ENCODE measurements at places on chromosomes 2 and 18.
A peak's percentile ranks its signal among the peaks of the same experiment; 100 is the strongest.

DNA sequence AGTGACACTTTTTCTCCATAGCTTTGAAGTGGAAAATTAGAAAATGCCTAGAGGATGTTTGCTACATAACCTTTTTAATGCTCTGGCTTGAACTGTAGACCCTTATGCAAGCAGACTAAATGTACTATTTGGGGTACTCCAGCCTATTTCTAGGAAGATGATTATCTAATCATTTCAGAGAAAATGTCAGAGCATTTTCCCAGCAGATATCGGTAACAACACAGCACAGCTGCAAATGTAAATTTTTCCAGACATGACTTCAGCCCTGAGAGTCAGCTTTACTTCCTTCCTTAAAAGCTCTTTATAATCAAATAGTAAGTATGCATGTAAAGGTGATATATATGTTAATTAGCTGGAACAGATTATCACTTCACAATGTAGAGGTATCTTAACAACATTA is 1647.1 kb downstream of the SUCLG1 start:
- DNase-seq = peak; percentile 81

GRCh38 chr2:189233527-189233926 is 54.0 kb upstream of the COL5A2 start:
- no peak for DNase-seq

- DNase-seq = no peak
Observed at GRCh38 chr2:10265329-10266132, 37.2 kb upstream of the HPCAL1 start.

DNA sequence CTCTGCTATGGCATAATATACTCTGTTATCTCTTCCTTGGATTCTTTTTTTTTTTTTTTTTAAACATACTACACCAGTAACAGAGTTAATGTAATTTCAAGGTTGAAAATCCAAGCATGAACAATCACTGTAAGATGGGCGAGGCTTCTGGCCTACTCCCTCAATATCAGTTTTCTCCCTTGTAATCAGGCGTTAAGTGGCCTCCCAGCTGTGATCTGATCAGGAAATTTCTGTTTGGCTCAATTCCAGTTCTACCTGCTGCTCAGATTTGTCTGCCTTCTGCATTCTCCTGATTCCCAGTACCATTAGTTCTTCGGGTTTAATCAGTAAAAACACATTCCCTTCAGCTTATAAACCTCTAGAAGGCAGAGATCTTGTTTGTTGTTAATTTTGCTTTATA is 18.6 kb downstream of the PRKD3 start:
- DNase-seq = peak; percentile 50

- no peak for DNase-seq
Observed at GRCh38 chr2:12066116-12066515, 319.7 kb downstream of the LPIN1 start.

GRCh38 chr2:226554701-226555100 is 244.9 kb downstream of the IRS1 start:
- DNase-seq = no peak

GRCh38 chr2:238216651-238217184 is 13.2 kb upstream of the ILKAP start:
- no peak for DNase-seq

- DNase-seq = no peak
Observed at GRCh38 chr2:20471902-20472559, 25.2 kb downstream of the RHOB start.

GRCh38 chr2:237475704-237476141 is 11.3 kb upstream of the MLPH start:
- peak; percentile 11 for DNase-seq

- no peak for DNase-seq
Observed at GRCh38 chr2:60505240-60505879, 48.1 kb downstream of the BCL11A start.

DNA sequence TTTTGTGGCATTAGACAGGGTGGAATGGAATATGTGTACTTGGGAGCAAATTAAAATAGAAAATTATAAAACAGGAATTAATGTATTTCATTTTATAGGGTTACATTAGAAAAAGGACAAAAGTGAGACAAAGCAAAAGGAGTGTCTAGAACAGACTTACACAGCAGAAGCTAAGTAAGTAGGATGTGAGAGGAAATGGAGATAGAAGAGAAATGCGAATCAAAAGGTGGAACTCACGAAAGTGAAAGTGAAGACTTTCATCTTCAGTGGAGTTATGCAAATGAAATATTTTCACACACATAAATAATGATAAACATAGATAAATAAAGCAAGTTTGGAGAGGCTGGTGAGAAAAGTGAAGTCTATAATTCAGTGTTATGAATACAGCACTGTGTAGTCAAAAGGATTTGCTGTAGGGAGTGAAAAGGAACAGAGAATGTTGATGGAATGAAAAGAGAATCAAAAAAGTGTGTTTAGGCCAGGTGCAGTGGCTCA is 94.8 kb downstream of the DLGAP1 start:
- no peak for DNase-seq

DNA sequence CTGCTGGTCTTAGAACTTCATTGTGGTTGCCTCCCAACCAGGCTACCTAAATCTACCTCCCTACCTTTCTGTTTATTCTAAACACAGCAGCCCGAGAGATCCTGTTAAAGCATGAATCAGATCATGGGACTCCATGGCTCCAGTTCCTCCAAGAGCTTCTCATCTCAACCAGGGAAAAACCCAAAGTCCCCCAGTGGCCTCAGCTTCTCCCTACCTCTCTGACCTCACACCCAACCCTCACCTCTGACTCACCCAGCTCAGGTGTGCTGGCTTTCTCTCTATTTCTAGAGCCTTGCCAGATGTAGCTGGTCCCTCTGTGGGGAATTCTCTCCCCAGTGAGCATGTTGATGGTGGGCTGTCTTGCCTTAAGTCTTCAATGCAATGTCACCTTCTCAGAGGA is 93.8 kb upstream of the COPS8 start:
- DNase-seq = no peak

DNA sequence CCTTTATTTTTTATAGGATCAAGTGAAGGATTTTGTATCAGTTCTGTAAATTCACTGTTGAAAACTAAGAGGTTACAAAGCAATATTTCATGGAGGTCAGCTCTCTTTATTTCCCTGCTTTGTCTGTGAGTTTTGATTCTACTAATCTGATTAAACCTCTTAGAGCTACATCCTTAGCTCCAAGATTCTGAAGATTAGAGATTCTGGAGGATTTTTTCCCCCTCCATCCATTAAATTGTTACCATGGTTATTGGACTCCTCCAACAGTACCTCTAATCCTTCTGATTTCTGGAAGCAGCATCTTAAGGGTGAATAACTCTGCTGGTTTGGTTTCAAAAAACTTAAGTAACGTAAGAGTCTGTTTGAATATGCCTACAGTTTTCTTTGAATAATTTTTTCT is 110.0 kb downstream of the TANC1 start:
- no peak for DNase-seq

GRCh38 chr18:27556741-27557140 is 371.6 kb upstream of the CHST9 start:
- no peak for DNase-seq

- DNase-seq = no peak
Observed at GRCh38 chr2:12052796-12053195, 306.4 kb downstream of the LPIN1 start.

- no peak for DNase-seq
Observed at GRCh38 chr18:40222776-40223175, 1732.3 kb upstream of the PIK3C3 start.

GRCh38 chr18:67010919-67011318 is 407.0 kb upstream of the CDH19 start:
- DNase-seq = no peak

- DNase-seq = peak; percentile 8
Observed at GRCh38 chr2:175309799-175310198, 128.3 kb upstream of the ATP5MC3 start.

- DNase-seq = no peak
Observed at GRCh38 chr2:50327906-50328305, 704.0 kb downstream of the NRXN1 start.

GRCh38 chr2:193679847-193680246 is 1485.1 kb upstream of the TMEFF2 start:
- no peak for DNase-seq

DNA sequence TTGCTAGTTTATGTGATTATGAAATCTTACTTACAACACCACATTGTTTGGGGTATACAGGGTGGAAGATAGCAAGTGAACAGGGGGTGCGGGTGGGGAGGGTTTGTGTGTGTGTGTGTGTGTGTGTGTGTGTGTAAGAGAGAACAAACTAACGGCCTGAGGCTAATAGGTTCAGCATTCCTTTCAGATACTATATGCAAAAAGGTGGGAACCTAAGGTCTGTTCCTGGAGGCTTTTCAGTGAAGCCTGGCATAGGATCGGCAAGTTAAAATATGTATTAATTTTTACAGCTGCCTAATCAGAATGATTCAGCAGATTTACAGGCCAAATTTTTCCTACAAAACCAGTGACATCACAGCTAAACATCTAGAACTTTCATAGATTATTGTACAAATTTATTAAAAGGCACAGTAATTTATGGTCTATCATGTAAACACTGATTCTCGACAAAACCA is 7.6 kb upstream of the SPDYA start:
- DNase-seq = peak; percentile 29

GRCh38 chr2:29420464-29420863 is 305.2 kb downstream of the CLIP4 start:
- DNase-seq = no peak

GRCh38 chr2:238383743-238384380 is 42.9 kb upstream of the ASB1 start:
- DNase-seq = no peak

DNA sequence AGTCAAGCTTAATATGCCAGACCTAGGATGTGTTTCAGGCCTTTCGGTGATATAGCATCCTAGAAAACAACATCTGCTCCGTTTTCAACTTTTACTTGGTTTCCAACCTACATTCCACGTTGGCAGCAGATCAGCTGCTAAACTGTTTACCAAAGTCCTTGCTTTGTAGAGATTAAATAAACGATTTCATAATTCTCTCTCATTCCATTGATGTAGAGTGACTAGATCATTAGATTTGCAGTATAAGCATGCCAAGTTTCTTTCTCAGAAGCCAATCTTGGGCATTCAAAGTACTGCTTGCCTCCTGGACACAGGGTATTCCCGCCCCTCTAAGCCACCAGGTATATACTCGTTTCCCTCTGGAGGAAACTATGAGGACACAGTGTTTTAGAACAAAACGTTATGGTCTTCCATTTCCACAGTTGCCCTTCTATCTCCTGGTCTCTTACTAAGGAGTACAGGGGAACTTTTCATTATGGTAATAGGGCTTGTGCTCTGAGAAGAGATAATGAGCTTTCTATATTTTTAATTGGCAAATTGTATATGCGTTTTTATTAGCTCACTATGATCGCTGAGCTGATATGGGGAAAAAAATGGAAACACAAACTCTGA is 10.5 kb upstream of the INSIG2 start:
- no peak for DNase-seq

DNA sequence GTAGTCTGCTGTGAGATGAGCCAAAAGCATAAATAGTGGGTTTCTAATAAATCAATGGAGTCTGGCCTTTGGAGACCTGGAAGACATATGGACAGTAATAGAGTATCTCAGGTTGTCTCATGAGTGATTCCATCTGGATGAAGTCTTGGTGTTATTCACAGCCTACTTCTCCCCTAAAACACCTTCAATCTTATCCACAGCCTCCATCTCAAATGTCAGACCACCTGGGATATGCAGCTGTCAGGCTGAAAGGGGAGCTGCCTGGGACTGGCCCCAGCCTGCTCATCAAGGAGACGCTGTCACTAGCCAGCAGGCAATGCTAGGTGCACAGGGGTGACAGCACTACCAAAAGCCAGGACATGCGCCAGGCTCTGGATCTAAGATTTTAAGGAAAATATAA is 684.0 kb upstream of the ZEB2 start:
- no peak for DNase-seq

GRCh38 chr2:170554278-170554955 is 160.7 kb upstream of the SP5 start:
- no peak for DNase-seq

GRCh38 chr2:44246436-44246835 is 28.8 kb upstream of the SLC3A1 start:
- DNase-seq = no peak

- DNase-seq = no peak
Observed at GRCh38 chr2:35443087-35443486, 912.5 kb upstream of the CRIM1 start.

GRCh38 chr2:58866946-58867345 is 625.8 kb upstream of the FANCL start:
- no peak for DNase-seq

DNA sequence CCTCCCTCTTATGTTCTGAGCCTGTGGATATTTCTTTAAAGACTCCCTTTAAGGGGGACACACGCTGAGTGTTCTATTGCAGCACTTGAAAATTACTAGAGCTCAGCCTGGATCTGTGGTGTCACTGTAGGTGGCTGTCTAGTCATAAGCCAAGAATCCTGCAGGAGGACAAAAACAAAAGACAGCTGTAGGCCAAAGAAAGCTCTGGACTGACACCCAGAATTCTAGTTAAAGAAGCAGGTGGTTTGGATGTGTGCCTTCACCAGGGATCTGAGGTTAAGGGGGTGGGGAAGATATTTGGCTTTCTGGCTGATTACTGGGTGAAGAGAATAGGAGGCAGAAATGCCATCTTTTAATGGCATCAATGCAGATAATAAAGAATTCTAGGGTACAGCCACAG is 842.5 kb upstream of the NXPH2 start:
- DNase-seq = no peak

DNA sequence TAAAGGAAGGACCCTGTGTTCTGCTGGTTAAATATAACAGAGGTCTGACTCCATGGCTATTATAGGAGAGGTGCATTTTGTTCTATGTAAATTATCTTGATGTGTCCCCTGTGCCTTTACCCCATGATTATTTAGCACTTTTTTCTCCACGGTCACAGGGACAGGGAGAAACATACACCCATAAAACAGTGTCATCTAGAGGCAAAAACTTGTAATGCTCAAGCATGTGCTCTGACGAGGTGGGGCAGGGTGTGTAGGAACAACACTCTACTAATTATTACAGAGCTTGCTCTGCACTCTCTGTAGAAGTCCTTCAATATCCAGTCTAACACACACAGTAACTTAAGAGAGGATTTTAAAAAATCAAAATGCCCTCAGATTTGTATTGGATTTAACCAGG is 187.9 kb downstream of the NEDD4L start:
- DNase-seq = peak; percentile 53

- DNase-seq = no peak
Observed at GRCh38 chr2:156955701-156956100, 301.8 kb upstream of the GALNT5 start.

DNA sequence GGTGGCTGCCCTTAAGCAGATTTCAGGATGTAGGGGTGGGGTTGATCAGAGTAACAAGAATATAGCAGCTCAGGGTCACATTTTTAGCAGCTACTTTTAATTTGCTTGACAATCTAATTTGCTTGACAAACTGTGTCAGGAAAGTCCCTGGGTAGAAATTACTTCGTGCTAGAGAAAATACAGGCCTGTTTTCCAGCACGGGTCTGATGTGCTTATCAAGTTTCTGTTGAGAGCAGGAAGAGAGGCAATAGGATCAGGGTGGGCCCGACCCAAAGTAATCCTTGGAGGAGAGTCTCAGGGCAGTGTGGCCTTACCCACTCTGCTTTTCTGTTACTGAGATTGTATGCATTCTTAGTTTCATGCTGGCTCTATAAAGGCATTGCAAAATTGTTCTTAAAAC is 221.5 kb downstream of the TSN start:
- no peak for DNase-seq

- DNase-seq = no peak
Observed at GRCh38 chr2:160420711-160421110, 72.9 kb downstream of the RBMS1 start.

Data from hematopoietic multipotent progenitor cell treated with erythropoietin and hydrocortisone succinate and interleukin-3 and kit ligand, for 8 days (in vitro differentiated cells).